Left ventricle myocardium inferior (tissue), 1 donor: ENCODE measurements at places on chromosomes 13 and 19. TPM values are rescaled to one million over a fixed set of nuclear protein-coding genes. Genes with fewer than 3 reads are reported as not detected.

- peaks cover 61% of the 10 kb centered on the region for H3K27me3 ChIP-seq
- H3K4me3 ChIP-seq, result no peak overlapping the region
- H3K36me3 ChIP-seq, result no peaks in the 10 kb centered on the region
- no peaks in the 10 kb centered on the region for H3K4me1 ChIP-seq
- H3K27ac ChIP-seq, result no peak overlapping the region
- DNase-seq, result no peak
These were observed 17.9 kb downstream of the FBN3 start for GRCh38 chr19:8131517-8131916.

- DNase-seq, result no peak
- no peaks in the 10 kb centered on the region for H3K36me3 ChIP-seq
- no peak overlapping the region for H3K27ac ChIP-seq
- peaks cover 18% of the 10 kb centered on the region for H3K27me3 ChIP-seq
These were observed 5.6 kb upstream of the KLK13 start for GRCh38 chr19:51070334-51071094.

The ZNF112 gene
- total RNA-seq, result 3.5 TPM

The CEACAM1 gene
- 3.4 TPM for total RNA-seq

DNA sequence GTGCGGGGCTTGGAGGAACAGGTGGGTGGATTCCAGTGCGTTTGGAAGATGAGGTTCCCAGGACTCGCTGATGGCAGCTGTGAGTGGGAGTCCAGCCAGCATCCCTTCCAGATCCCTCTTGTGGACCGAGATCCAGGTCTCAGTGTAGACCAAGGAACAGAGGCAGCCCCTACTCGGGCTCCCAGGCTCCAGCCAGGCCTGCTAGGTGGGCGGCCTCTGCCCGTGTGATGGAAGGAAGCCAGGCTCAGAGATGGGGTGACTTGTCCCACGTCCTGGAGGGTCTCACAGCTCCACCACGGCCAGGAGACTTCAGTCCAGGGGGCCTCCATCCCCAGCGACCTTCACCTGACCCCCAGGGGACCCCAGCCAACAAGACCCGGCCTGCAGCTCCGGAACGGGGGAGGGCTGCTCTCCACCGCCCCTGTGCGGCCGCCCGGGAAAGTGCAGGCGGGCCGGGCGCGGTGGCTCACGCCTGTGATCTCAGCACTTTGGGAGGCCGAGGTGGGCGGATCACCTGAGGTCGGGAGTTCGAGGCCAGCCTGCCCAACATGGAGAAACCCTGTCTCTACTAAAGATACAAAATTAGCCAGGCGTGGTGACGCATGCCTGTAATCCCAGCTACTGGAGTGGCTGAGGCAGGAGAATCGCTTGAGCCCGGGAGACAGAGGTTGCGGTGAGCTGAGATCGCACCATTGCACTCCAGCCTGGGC is 729 bp upstream of the MADCAM1 start:
- H3K4me3 ChIP-seq, result no peak overlapping the region
- H3K36me3 ChIP-seq, result no peaks in the 10 kb centered on the region
- no peak for DNase-seq
